Activated T-helper 17 cell treated with anti-CD3 and anti-CD28 coated beads, Interleukin-2, amount 50 U/mL, for 72 hours (primary cell): ENCODE measurements at places on chromosomes 6 and 20.
A peak's percentile ranks its signal among the peaks of the same experiment; 100 is the strongest.

DNA sequence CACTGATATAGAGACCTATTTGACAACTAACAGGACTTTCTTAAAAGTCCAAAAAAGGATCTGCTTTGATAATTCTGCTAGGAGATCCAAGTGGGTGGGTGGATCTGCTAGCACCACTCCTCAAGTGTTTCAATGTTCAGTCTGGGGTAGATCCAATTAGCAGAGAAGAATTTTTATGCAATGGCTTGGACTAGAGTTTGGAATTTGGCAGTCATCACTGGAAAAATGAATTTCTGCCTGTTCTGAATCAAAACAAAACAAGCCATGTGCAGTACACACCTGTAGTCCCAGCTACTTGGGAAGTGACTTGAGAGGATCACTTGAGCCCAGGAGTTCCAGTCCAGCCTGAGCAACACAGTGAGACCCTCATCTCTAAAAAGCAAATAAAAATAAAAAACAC lies 12.6 kb upstream of the GNMT start:
- ATAC-seq, result no peak

GRCh38 chr20:44886266-44886651 lies 754 bp downstream of the YWHAB start:
- peak; percentile 0 for ATAC-seq

- no peak for ATAC-seq
Measured at GRCh38 chr6:101655109-101655508, 261.6 kb downstream of the GRIK2 start.

GRCh38 chr6:11947575-11947974 lies 64.5 kb upstream of the HIVEP1 start:
- no peak for ATAC-seq

GRCh38 chr6:8329562-8329961 lies 105.8 kb downstream of the SLC35B3 start:
- no peak for ATAC-seq

- ATAC-seq, result no peak
Measured at GRCh38 chr6:56231827-56232226, 15.6 kb downstream of the COL21A1 start.

- no peak for ATAC-seq
Measured at GRCh38 chr6:32967151-32968091, 973 bp upstream of the BRD2 start.

- no peak for ATAC-seq
Measured at GRCh38 chr6:42453654-42454427, 2.1 kb upstream of the TRERF1 start.

GRCh38 chr6:24387818-24388217 lies 14.9 kb upstream of the MRS2 start:
- ATAC-seq, result no peak

GRCh38 chr6:22612236-22612635 lies 42.9 kb downstream of the HDGFL1 start:
- no peak for ATAC-seq

DNA sequence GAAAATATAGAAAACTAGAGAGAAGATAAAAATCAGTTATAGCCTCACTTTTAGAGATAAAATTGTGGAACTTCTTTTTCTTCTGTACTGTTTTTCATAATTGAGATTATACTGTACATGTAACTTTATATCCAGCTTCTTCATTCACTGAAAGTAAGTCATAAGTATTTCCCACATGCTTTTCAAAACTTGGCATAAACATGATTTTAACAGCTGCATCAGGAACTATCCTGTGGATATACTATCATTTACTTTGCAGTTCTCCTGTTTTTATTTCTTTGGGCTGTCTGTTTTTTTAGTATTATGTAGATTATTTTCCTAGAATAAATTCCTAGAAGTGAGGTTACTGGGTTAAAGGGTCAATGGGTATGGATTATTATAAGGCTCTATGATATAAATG lies 14.8 kb downstream of the DSTN start:
- no peak for ATAC-seq

GRCh38 chr6:137702791-137703424 lies 164.2 kb upstream of the TNFAIP3 start:
- ATAC-seq, result no peak

GRCh38 chr6:92196325-92196724 lies 1223.0 kb downstream of the EPHA7 start:
- no peak for ATAC-seq

DNA sequence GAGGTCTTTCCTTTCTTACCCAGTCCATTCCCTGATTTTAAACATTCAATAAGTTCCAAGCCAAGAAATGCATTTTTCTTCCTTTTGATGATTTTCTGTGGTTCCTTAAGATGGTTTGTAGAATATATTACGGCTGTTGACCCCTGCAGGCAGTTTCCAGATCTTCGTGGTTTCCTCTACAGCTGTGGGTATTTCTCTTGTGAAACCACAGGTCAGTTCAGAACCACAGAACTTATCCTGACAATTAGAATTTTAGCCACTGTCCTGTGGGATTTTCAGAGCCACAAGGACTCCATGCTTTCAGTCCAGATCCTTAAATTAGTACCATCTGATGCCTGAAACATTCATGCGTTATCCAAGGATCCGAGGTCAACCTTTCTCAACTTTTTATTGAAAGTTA lies 29.7 kb upstream of the EXOC2 start:
- ATAC-seq, result no peak

DNA sequence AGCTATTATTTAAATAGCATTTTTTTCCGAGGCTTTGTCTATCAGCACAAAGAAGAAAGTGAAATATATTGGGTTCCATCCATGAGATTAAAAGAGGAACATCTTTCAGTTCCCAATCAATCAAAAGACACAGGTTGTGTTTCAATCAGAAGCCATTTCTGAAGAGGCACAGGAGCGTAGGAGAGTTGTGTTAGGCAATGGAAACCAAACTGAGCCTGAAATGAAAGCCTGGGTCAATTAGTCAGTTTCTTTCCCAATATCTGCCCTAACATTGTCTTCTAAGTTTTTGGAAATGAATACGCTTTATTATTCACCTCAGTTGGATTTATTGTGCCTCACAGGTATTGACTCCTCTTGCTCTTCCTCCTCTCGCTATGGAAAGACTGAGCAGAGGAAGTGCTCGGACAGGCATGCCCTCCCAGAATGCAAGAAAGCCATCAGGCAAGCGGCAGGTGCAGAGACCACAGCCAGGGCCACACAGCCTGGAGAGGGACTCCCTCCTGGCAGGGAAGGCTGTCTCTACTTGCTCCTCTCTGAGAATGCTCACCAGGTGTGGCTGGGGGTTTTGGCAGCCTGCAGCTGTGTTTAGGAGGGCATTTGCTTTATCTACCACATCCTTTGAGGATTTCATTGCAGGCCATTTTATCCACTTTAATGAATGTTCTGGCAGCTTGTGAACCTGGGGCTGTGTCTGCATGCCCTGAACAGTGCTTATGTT lies 100.8 kb upstream of the NEDD9 start:
- ATAC-seq, result peak; percentile 69

DNA sequence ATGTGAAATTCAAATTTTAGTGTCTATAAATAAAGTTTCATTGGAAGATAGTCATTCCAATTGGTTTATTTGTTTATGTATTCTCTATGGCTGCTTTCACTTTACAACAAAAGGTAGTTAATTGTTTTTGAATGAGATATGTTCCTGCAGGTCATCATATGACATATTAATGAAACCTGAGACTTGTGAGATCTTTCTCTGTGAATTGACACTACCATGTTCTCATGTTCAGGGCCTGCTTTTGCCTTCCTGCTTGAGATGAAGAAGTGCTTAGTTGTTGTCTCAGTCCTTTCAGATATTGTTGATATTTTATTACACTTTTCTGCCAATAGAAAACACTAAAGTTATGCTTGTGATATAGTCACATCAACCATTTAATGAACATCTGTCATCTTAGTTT lies 132.5 kb downstream of the UTRN start:
- no peak for ATAC-seq

GRCh38 chr6:27872642-27873020 lies 39.6 kb downstream of the OR2B2 start:
- peak; percentile 74 for ATAC-seq

GRCh38 chr6:88177961-88178464 lies 11.9 kb upstream of the CNR1 start:
- no peak for ATAC-seq

DNA sequence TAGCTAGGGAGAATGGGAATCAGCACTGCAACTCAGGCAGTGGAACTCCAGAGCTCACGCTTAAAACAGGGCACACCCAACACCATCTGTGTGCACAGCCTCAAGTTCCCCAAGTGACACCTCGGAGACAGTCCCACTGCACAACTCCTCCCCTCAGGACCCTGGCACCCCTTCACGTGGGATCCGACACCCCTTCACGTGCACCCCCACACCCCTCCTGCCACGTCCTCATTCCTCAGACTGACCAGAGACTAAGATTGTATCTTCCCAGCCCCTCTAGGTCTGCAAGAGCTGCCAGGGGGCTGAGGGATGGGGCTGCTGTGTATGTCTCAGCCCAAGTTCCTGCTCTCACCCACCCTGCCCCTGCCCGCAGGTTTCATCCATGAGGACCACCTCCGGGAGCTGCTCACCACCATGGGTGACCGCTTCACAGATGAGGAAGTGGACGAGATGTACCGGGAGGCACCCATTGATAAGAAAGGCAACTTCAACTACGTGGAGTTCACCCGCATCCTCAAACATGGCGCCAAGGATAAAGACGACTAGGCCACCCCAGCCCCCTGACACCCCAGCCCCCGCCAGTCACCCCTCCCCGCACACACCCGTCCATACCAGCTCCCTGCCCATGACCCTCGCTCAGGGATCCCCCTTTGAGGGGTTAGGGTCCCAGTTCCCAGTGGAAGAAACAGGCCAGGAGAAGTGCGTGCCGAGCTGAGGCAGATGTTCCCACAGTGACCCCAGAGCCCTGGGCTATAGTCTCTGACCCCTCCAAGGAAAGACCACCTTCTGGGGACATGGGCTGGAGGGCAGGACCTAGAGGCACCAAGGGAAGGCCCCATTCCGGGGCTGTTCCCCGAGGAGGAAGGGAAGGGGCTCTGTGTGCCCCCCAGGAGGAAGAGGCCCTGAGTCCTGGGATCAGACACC lies 7.6 kb downstream of the MYL9 start:
- ATAC-seq, result no peak

DNA sequence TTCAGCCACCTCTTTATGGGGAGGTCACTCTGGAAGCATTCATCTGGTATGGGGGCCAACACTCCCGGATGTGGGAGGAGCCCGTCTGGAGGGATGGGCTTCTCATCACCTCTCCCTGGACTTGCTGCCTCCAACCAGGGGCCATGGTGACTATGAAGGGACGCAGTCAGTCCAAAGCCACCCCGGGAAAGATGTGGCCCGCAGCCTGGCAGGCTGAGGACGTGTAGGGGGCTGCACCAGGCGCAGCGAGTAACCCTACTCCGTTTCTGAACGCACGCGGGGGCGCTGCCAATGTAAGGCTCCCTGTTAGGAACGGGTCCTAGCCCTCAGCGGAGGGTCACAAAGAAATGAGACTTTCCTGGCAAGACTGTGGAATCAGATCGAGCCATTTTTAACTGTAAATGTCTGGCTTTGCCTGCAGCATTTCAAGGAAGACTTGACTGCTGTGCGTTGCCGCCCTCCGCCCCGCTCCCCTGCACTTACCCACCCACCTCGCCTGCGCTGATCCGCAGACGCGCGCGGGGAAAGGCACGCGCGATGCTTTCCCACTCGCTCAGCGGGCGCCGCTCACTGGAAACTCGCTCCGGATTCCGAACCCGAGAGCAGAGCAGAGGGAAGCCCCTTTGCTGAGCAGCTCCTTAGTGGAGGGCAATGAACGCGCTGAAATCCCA lies 55.1 kb downstream of the IL20RA start:
- no peak for ATAC-seq

DNA sequence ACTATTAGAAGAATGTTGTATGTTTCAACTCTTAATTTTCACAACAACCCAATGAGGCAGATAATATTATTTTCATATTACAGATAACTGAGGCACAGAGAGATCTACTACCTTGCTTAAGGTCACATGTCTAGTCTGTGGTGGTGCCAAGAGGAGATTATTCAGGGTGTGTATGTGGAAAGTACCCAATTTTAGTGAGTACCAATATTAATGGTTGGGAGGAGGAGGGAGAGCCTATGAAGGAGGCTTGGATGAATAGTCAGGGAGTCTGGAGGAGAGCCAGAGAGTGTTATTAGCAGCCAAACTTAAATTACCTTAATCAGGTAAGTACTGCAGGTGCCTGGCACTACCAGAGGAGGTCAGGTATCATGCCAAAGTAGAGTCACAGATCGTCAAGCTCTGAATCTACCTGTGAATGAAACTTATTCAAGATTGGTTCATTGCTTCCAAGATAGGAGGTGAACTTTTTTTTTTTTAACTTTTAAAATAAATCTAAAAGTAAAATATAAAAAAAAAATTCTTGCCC lies 10.9 kb upstream of the CALHM6 start:
- no peak for ATAC-seq

- ATAC-seq, result peak; percentile 84
Measured at GRCh38 chr6:37041521-37041920, 36.1 kb downstream of the FGD2 start.

GRCh38 chr6:145704143-145704781 lies 31.1 kb downstream of the EPM2A start:
- ATAC-seq, result no peak

DNA sequence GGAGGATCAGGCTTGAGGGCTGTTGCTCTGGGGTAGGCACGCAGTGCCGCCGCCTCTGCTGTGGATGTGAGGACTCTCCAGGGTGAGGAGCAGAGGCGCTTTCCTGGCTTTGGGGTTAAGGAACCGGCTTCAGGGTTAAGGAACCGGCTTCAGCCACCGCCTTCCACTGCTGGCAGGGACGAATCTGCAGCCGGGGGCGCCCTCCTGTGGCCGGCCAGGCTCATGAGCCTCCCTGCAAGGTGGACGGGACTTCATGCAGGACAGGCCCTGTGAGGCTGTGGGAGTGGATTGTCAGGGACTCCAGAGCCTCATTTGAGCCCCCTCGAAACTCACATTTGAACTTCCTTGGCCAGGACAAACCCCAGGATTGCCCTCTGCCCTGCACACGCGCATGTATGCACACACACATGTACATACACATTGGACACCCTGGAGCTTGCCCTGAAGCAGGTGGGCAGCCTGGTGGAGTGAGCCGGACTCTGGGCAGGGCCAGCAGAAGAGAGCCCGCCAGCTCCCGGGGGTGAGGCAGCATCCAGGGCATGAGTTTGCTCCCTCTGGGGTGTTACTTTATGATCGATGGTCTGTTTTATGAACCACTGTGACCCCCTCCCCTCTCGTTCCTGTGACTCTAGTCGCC lies 146.9 kb downstream of the PHACTR3 start:
- ATAC-seq, result peak; percentile 56

GRCh38 chr6:157020398-157020797 lies 243.2 kb downstream of the ARID1B start:
- peak; percentile 28 for ATAC-seq
